ENCODE measurements at places on chromosomes 5 and 9.

GRCh38 chr5:5335700-5336264 is 86.7 kb upstream of the ICE1 start:
- DNase-seq = no peak

DNA sequence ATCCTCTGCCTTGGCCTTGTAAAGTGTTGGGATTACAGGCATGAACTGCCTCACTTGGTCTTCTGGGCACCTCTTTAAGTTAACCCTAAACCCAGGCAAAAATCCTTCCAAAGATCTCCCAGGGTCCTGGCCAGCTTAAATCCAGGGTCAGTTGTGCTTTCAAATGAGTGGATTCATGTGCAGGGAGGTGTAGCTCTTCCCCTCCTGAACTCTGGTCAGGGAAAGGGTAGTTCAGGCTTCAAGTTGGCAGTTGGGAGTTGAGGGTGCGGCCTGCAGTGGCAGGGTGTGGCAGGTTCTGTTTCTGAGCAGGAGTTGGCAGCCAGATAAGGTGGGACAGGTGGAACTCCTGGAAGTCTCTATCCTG is 3.6 kb downstream of the HNRNPAB start:
- no peak for DNase-seq

- DNase-seq = no peak
Measured at GRCh38 chr5:115329475-115329874, 33.0 kb upstream of the CCDC112 start.

- no peak for DNase-seq
Measured at GRCh38 chr9:88747768-88748167, 212.8 kb downstream of the NXNL2 start.

- DNase-seq = no peak
Measured at GRCh38 chr5:143576711-143577484, 173.4 kb upstream of the NR3C1 start.

GRCh38 chr9:35518225-35518821 is 28.4 kb downstream of the RUSC2 start:
- no peak for DNase-seq

- DNase-seq = no peak
Measured at GRCh38 chr9:127505396-127506116, 54.2 kb downstream of the LRSAM1 start.

DNA sequence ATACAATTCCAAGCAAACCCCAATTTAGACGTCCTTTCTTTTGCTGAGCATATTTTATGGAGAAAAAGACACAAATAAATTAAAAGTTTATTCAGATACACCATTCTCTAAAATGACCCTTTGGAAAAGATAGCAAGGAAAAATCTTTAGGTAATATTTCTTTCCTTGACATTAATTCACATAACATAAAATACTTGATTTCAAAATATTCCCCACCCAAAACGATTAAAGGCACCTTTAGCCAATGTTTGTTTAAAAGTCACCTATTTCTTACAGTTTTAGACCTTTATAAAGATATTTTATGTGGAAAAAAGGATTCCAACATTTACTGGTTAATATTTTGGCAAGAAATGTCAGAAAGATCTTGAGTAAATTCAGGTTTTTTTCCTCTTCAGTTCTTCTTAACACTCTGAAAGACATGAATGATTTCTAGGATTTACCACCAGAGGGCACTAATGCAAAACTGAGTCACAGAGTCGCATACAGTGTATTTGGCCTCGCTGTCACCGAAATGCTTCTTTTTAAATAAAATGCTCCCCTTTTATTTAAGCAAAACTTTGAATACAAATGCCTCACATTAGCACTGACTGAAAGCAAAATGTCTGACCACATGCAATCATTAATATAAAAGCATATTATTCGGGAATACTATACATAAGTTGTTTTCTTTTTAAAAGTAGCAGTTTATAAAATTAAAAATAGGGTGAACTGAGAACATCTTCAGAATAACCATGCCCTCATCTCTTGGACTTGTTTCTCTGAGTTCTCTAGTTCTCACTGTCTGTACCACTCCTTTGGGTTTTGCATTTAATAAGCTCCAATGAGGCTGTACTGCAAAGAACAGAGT is 122.5 kb downstream of the SLC1A3 start:
- peak; percentile 25 for DNase-seq
